MG63 (cell line): ENCODE measurements at places on chromosomes 5 and 9. TPM values are rescaled to one million over a fixed set of nuclear protein-coding genes. Genes with fewer than 3 reads are reported as not detected.

IL17B gene
- not detected in 2 replicates for total RNA-seq

ANKRD20A1 gene
- not detected in 2 replicates for total RNA-seq

SHISAL2B gene
- total RNA-seq = not detected in 2 replicates

SPRY4 gene
- total RNA-seq = 3.9 and 5.5 TPM in 2 replicates

PAM gene
- 119 and 122 TPM in 2 replicates for total RNA-seq

PCDHGB1 gene
- total RNA-seq = 0.59 and 1.3 TPM in 2 replicates

GARIN3 gene
- not detected in 2 replicates for total RNA-seq

SIT1 gene
- 1.4 and 4.0 TPM in 2 replicates for total RNA-seq

PCDHA11 gene
- total RNA-seq = not detected in 2 replicates
